Fibroblast of pulmonary artery (primary cell): ENCODE measurements at places on chromosomes 1 and 21.

DNA sequence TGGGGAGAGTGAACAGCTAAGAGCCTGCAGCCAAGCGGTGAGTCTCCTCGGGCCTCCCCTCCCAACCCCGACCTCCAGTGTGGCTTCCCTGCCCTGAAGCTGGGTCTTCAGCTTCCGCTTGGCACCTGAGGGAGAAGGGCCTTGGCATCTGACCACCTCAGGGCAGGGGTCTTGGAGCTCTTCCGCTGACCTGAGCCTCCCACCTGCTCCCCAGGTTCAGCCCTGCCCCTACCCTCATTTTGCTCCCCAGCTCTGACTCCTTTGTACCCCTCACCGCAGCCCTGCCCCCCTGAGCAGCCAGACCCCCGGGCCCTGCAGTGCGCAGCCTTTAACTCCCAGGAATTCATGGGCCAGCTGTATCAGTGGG is 4.9 kb downstream of the ADAMTSL4 start:
- DNase-seq: no peak

- DNase-seq: no peak
Observed at GRCh38 chr1:104617474-104617873, 867.8 kb downstream of the AMY1C start.

- DNase-seq: no peak
Observed at GRCh38 chr1:111987502-111987901, 2.0 kb downstream of the KCND3 start.

- no peak for DNase-seq
Observed at GRCh38 chr1:214844319-214844718, 238.2 kb upstream of the KCNK2 start.

- peak; percentile 48 for DNase-seq
Observed at GRCh38 chr1:12314333-12314903, 84.6 kb downstream of the VPS13D start.

- DNase-seq: peak; percentile 58
Observed at GRCh38 chr21:17045214-17045853, 467.5 kb upstream of the CXADR start.

DNA sequence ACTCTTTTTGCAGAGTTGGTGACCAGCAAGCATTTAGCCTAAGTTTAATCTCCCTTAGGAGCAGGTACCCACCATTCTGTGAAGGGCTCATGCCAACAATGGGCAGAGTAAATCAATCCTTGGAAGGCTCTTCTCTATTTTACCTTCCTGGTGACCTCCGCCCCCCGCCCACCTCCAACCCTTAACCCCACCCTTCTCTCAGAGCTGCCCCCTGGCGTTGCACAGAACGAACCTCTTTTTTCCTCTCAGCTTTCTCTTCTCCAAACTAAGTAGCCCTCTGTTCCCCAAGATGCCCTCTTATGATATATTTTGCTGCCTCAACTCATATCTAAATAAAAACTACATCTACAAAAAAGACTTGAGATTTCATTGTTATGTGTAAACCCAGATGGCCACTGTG is 186.8 kb downstream of the SEC16B start:
- DNase-seq: no peak

DNA sequence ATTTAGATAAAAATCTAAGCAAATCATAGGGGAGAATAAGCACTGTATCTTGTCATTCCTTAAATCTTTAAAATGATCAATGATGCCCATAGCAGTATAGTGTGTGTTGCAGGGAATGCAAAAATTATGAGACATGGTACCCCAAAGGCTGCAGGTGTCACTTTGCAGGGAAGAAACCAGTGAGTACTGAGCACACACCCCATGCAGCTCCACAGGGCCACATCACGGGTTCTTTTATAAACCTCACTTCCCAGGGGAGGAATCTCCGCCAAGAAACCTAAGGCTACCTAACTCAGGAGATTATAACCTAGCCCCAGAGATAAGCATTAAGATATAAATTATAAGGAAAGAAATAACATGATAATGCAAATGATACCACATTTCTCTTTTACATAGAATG is 115.6 kb downstream of the APP start:
- no peak for DNase-seq

- DNase-seq: no peak
Observed at GRCh38 chr1:241844593-241844992, 3.4 kb upstream of the EXO1 start.

- no peak for DNase-seq
Observed at GRCh38 chr1:240927821-240928220, 315.9 kb upstream of the GREM2 start.

GRCh38 chr1:119125874-119126273 is 14.6 kb downstream of the WARS2 start:
- no peak for DNase-seq

- no peak for DNase-seq
Observed at GRCh38 chr1:10900251-10900651, 103.8 kb upstream of the CASZ1 start.
